ENCODE measurements at places on chromosomes 6 and 20. TPM values are rescaled to one million over a fixed set of nuclear protein-coding genes. Genes with fewer than 3 reads are reported as not detected.

Gene TINAG
- total RNA-seq: not detected

Gene SLC17A1
- not detected for total RNA-seq

Gene MAVS
- total RNA-seq: 15.8 TPM

Gene ADGRF5
- under 0.01 TPM for total RNA-seq

Gene DOP1A
- total RNA-seq: 14.0 TPM

Gene SYNDIG1
- not detected for total RNA-seq

Gene ADTRP
- total RNA-seq: 1.8 TPM

Gene NMBR
- not detected for total RNA-seq

Gene CST5
- not detected for total RNA-seq

Gene LPA
- total RNA-seq: not detected

Gene COL19A1
- not detected for total RNA-seq

Gene HLA-DMB
- total RNA-seq: not detected

Gene CTCFL
- total RNA-seq: not detected

Gene KCNK17
- not detected for total RNA-seq

Gene STMND1
- total RNA-seq: not detected

Gene RSPO4
- total RNA-seq: not detected

Gene PAX1
- not detected for total RNA-seq

Gene PHACTR1
- total RNA-seq: not detected

Gene MUC21
- not detected for total RNA-seq

Gene OSBPL2
- 22.7 TPM for total RNA-seq

Gene OPN5
- not detected for total RNA-seq

Gene LAMA2
- 0.37 TPM for total RNA-seq

Gene OR2B6
- not detected for total RNA-seq

Gene MUCL3
- not detected for total RNA-seq

Gene RPP40
- 14.1 TPM for total RNA-seq

Gene PTCHD4
- total RNA-seq: 1.6 TPM

Gene KCNQ5
- 1.5 TPM for total RNA-seq

Gene SNHG17
- 30.8 TPM for total RNA-seq

Gene CRISP3
- 0.09 TPM for total RNA-seq

All from airway epithelial cell (primary cell).